Activated effector memory CD4-positive, alpha-beta T cell treated with Interleukin-2 at 50 U/mL for 16 hours (primary cell): ENCODE measurements at places on chromosomes 7 and 10.

DNA sequence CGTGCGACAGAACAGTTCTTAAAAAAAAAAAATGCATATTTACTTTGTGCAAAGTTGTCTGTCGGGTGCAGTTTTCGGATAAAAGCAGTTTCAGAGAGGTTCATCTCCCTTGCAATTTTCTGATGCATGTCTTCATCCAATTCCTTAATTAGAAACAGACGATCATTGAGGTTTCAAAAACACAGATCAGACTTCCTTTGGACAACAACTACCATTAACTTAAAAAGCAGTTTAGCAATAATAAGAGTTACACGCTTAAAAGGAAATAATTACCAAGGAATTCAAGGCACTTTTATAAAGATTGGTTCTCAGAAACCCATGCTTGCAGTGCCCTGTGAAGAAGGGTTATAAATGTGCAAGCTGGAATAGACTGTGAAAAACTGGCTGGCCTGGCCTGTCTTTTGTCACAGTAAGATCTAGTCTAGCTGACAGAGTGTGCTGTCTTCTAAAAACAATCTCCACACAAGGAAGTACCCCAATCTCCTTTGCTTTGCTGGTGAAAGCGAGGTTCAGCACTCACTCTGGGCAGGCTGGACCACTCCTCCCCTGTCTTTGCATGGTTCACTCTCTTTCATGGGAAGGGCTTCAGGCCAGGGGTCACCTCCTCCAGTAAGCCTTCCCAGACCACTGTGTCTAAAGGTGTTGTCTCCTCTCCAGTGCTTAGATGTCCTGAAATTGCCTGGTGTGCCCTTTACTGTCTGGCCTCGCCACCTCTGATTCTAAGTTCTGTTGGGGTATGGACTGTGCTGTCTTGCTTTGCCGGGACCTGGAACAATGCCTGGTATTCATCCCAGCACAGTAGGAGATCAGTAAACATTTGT is 34.8 kb upstream of the HNRNPH3 start:
- no peak for DNase-seq

- DNase-seq = no peak
These were observed 5.5 kb downstream of the ANXA11 start for GRCh38 chr10:80199828-80200227.

DNA sequence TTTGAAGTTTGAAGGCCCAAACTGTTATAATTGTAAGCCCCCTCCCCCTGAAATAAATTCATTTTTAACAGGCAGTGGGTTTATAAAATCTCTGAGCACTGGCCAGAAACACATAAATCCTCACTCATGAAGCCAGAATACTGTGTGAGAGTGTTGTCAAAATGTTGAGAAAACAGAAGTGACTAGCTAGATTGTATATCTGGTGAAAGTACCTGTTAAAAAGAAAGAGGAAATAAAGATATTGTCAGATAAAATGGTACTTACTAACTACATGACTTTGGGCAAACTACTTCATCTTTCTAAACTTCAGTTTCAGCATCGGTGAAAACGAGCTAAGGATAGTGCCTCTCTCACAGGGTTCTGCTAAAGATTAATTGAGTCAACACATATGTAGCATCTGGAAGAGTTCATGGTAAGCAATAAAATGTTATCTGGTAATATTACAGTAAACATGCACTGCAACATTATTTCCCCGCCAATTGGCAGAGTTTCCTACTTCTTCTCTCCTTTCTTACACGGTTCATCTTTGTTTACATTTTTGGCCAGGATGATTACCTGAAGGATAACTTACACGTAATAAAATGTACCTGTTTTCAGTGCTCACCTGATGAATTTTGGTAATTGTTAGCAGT is 202.5 kb upstream of the CHRM2 start:
- DNase-seq = no peak

GRCh38 chr10:120075349-120075748 is 182.8 kb downstream of the SEC23IP start:
- no peak for DNase-seq

GRCh38 chr7:151389768-151390597 is 19.9 kb downstream of the WDR86 start:
- DNase-seq = no peak
